Coronary artery (tissue), 2 donors: ENCODE measurements at places on chromosomes 7 and 10.

DNA sequence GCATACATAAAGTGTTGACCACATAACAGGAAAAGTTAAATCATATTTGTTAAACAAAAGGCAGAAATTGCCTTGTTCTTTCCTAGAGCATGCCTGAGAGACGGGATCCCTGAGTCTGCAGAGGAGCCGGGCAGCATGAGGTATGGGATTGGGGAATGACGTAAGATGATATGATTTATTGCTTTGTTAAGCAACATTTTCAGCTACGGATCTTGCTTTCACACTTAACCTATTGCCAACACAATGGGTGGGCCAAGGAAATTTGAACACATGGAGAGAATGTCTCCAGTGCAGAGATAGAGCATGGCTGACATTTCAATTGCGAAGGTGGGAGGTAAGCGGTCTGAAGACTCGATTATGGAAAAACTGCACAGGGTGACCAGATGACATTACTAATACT, 76.7 kb downstream of the EMX2 start:
- DNase-seq = no peak

GRCh38 chr7:55224111-55224510, 141.0 kb upstream of the LANCL2 start:
- no peak for DNase-seq

GRCh38 chr10:3110782-3111620, 43.7 kb downstream of the PFKP start:
- DNase-seq = no peak

GRCh38 chr7:121101621-121102020, 113.1 kb downstream of the CPED1 start:
- DNase-seq = no peak

DNA sequence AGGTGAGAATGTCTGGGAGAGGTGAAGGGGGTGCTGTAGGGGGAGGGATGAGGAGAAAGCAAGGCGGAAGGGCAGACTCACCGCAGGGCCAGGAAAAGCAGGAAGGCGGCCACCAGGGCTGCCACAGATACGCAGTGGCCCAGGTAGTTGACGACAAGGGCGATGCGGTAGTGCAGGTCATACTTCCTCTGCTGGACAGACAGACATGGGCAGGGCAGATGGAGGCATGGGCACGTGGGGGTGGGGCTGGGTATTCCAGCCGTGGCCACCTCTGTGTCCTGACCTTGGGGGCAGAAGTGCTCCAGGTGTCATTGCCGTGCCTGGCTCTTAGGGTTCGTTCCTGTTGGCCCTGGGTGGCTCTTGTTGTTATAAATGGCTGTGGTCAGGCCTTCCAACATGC, 16.8 kb downstream of the CRHR2 start:
- no peak for DNase-seq

DNA sequence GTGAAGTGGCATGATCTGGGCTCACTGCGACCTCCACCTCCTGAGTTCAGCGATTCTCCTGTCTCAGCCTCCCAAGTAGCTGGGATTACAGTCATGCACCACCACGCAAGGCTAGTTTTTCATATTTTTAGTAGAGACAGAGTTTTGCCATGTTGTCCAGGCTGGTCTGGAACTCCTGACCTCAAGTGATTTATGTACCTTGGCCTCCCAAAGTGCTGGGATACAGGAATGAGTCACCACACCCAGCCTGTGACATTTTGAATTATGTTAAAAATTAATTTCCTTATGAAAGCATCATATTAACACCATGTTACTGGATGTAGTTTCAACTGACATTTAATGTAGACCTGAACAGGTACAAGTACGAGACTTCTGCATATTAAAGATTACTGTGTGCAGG, 24.3 kb downstream of the ABCB4 start:
- DNase-seq = no peak

GRCh38 chr7:154777908-154778307, 225.0 kb downstream of the PAXIP1 start:
- DNase-seq = no peak

DNA sequence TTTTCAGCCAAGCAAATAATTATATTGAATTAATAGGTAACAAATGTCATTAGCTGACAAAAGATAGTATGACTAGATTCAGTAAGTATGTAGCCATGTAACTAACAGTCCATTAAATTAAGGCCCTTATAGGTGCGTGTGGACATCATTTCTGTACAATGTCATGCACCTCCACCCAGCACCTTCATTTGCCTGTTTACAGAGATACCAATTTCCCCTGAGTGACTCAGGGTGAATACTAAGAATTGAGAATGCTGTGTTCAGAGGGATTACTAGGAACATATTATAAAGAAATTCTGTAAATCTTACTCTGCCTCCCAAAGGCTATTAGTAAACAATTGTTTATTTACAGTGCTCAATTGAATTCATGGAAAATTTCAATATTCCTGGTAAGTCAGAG, 48.1 kb upstream of the ZNF273 start:
- no peak for DNase-seq

- no peak for DNase-seq
These were observed 87.1 kb downstream of the NRP1 start for GRCh38 chr10:33247221-33247922.

- no peak for DNase-seq
These were observed 40.1 kb downstream of the TET1 start for GRCh38 chr10:68600041-68600778.

DNA sequence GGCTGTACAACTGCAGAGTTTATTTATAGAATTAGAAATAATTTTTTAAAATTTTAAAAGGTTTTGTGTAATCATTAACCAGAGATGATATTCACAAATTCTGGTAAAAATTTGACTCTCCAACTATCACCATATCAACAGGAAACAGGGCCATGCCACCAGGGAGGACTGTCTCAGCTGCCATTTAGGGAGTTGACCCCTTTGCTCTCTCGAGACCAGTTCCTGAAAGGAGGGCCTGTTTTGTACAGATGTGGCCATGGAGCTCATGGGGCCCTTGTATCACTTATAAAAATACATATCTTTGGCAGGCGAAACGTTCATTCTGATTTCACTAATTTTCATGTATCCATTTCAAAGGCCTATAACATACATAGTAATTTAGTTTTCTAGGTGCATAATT, 20.3 kb downstream of the H2AZ2 start:
- DNase-seq = no peak

DNA sequence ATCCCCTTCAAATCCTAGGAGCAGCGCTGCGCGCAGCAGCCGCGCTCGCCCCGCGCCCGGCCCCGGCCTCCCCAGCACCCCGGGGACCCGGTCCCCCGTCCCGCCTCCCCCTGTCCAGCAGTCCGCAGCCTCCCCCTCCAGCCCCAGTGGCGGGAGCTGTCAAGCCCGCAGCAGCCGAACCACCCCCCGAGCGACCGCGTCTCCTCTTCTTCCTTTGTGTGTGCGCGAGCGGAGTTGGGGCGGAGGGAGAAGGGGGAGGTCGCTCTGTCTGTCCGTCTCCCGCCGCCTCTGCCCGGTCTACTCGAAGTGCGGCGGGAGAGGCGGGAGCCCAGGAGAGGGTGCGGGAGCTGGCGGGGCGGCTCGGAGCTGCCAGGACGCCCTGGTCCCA, 375 bp upstream of the CHN2 start:
- no peak for DNase-seq

DNA sequence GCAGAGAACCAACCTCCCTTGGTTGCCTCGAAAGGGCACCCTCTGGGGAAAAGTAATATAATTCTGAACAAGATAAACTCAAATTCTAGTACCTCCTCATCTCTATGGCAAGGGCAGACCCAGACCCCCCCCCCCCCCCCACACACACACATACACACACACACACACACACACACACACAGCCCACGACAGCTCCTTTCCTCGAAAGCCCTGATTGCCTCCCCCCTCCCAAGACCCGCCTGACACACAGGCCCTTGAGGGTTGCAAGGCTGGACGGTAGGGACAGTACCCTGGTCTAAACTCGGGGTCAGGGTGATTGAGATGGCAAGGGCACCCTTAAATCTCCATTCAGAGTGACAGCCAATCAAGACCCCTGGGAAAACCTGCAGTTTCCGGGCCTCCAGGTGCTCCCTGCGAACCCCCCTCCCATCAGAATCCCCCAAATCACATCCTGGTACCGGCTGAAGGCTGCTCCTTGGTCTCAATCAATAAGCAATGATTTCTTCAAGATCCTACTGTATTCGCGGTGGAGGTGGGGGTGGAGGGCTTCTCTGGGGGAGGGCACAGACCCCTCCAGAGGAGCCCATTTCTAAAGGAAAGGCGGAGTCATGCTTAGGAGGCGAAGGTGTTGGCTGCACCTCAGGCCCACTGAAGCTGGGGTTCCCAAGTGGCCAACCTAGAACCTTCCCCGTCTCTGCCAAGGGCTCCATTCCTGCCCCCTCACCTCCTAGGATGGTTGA, 100.7 kb downstream of the HIP1 start:
- DNase-seq = no peak

DNA sequence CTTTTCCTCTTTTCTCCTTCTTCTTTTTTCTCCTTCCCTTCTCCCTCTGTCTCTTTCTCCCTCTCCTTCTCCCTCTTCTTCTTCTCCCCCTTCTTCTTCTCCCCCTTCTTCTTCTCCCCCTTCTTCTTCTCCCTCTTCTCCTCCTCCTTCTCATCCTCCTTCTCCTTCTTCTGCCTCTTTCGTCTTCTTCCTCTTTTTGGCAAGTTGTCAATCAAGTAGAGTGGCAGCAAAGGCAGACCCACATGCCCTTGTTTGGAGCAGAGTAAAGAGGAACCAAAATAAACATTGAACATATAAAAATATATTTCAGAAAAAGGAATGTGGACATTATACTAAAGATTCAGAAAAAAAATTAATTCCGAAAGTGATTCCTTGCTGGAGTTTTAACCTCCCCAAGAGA, 59.6 kb upstream of the ZNF33B start:
- DNase-seq = no peak

DNA sequence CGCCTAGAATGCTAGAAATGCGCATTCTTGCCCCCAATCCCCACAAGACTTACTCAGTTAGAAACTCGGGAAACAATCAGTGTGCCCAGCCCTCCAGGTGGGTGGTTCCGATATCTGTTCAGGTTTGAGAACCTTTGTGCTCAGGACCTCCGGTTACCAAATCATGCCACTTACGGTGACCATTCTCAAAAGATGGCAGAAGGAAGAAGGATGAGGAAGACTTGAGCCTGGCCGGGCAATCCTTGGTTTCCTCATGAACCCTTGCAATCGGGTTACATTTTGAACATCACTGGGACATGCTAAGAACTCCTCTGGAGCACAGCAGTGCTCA, 52.1 kb downstream of the RBM17 start:
- no peak for DNase-seq

DNA sequence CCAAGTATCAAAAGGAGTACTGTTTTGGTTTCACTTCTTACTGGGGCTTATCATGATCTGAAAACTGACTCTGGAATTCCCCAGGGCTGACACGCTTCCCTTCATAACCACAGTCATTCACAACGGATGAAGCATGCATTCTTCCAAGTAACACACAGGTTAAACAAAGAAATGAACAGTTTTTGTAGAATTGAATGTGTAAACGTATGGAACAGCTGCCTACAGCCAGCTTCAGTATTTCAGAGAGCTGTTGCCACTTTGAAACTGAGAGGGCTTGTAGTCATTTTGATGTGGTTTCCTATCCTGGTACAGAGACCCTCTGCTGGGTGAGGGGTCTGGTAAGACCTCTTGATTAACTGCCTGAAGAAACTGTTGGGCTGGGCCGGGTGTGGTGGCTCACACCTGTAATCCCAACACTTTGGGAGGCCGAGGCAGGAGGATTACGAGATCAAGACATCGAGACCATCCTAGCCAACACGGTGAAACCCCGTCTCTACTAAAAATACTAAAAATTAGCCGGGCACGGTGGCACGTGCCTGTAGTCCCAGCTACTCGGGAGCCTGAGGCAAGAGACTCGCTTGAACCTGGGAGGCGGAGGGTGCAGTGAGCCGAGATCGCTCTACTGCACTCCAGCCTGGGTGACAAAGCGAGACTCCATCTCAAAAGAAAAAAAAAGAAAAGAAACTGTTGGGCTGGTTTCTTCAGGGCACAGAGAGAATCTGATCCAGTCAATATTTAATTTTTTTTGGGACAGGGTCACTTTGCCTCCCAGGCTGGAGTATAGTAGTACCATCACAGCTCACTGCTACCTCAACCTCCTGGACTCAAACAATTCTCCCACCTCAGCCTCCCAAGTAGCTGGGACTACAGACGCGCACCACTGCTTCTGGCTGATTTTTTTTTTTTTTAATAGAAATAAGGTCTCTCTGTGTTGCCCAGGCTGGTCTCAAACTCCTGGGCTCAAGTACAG, 4.7 kb downstream of the NFE2L3 start:
- DNase-seq = no peak
